Stimulated activated CD8-positive, alpha-beta memory T cell treated with anti-CD3 and anti-CD28 coated beads, Interleukin-2, amount 100 ng/mL, for 48 hours (primary cell): ENCODE measurements at places on chromosomes 6 and 20.

DNA sequence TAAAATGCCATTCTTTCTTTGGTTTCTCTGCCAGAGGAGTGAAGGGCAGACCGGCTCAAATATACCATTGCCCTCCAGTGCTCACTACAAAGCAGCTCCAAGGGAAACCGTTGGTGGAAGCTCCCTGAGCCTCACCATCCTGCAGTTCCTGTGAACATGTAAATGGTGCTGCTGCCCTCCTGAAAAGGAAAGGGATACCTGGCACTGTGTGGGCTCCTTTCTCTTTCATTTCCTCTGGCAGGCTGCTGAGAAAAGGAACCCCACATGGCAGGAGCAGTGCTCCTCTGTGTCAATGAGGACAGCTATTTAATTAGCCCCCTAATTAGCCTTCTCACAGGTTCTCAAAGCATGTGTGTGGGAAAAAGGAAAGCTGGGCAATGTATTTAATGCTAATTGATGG is 142.5 kb downstream of the KLHL32 start:
- no peak for DNase-seq

DNA sequence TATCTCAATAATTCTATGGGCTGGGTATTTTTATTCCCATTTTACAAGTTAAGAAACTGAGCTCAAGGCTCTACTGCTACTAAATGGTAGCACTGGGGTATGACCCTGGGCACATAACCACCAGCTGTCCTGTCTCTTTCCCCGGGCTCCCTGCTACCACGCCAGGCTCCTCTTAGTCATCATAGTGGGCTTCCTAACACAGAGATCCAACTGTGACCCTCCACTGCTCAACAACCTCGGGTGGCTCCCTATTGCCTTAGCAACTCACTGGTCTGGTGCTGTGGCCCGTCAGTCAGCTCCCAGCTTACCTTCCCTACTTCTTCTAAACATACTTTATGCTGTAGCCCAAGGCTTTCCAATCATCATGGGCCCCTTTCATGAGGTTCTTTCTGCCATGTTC is 4.5 kb downstream of the KIAA1755 start:
- DNase-seq: no peak

DNA sequence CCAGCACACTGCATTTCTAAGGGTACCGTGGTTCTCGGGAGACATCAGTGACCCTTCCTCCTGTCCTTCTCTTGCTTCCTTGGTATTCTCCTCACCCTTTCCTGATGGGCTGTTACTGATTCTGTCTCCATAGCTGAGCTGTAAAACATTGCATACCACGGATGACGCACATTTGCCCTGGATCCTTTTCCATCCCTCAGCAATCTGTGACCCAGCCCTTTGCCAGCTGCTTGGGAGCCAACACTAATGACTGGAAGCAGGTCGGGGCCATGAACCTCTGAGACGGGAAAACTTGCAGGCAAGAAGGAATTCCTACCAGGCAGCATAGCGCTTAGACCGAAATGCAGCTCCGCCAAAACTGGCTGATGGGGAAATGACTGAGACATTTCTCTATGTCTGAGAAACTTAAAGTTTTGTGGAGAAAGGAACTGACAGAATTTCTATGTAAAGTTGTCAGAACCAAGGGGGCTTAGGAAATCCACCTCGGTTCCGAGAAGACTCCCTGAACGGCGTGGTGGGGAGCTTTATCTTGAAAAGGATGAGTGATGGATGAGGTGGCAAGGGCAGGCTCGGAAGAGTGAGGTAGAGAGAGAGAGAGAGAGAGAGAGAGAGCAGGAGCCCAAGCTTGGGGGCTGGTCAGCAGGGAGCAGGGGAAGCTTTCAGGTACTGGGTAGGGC is 19.2 kb downstream of the TUBB2B start:
- DNase-seq: no peak

DNA sequence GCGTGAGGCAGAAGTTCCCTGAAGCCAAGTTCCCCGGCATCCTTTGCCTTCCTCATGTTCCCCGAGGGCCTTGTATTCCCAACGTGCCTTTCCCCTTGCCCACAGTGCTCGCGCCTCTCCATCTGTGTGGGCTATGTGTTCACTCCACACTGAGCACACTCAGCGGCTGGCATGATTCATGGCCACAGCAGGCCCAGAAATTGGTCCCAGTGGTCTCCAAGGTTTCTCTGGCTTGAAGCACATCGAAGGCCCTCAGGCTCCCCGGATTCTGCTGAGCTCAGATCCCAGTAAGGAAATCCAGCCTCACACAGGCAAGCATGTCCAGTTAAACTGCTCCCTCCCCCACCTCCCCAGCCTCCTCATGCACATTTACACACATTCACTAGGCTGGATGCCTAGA is 123.6 kb downstream of the ISM1 start:
- no peak for DNase-seq

DNA sequence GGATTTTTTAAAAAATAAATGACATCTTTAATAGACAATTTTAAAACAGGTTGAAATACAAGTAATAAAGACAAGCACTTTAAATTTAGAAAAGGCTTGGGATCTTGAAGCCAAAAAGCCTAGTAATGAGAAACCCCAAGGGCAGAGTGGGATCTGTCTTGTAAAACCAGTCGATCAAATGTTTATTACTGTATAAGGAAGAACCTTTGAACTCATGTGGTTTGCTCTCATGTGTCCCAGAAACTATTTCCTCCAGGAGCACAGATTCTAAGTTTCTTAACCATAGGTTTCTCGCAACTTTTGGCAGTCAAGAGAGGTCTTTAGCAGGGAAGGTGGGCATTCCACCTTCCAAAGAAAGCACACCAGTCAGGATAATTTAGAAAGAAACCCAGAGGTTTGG is 541.7 kb upstream of the BTBD3 start:
- DNase-seq: no peak

DNA sequence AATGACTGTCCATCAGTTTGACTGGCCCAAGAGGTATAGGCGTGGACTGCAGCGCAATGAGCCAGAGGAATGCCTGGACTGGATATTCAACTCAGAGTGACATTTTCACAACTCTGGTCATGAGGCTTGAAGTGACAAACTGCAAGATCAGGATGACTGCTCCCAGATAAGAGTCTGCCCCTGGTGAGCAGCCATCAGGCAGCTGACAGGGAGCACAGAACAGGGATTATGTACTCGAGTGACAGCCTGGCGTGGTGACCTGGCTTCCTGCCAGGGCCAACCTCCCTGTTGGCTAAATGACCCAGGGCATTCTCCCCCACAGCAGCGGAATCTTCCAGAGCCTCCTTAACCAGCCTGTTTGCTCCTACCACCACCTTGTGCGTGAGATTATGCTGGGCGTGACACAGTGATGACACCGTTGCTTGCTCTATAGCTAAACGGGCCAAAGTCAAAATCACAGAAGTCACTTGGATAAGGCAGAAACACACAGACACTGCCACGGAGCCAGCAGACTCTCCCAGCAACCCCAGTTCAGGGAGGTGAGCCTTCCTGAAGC is 209.1 kb upstream of the JARID2 start:
- no peak for DNase-seq

DNA sequence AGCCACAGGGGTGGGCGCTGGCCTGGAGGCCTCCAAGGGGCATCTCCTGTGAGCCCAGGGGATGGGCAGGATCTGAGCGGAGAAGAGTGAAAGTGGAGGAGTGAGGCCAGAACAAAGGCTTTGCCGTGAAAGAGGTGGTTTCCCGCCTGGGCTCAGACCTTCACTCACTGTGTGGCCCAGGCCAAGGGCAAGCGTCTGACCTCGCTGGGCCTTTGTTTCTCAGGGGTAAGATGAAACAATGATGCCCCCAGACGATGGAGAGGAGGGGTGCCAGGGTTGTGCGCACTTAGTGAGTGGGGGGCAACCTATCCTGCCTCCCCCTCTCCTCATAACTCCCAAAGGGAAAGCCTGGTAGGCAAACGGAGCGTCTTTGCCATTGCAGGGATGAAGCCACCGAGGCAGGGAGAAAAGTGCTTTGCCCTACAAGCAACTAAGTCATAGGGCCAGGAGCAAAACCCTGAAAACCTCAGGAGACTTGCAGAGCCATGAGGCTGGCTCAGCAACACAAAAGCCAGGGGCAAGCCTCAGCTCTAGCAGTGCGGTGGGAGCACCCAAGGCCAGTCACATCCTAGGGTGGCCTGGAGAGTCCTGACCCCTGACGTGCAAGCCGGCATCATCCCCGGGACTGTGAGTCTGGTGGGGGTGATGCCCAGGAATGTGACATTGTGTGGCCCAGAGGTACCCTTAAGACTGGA is 897 bp upstream of the STMN3 start:
- no peak for DNase-seq

DNA sequence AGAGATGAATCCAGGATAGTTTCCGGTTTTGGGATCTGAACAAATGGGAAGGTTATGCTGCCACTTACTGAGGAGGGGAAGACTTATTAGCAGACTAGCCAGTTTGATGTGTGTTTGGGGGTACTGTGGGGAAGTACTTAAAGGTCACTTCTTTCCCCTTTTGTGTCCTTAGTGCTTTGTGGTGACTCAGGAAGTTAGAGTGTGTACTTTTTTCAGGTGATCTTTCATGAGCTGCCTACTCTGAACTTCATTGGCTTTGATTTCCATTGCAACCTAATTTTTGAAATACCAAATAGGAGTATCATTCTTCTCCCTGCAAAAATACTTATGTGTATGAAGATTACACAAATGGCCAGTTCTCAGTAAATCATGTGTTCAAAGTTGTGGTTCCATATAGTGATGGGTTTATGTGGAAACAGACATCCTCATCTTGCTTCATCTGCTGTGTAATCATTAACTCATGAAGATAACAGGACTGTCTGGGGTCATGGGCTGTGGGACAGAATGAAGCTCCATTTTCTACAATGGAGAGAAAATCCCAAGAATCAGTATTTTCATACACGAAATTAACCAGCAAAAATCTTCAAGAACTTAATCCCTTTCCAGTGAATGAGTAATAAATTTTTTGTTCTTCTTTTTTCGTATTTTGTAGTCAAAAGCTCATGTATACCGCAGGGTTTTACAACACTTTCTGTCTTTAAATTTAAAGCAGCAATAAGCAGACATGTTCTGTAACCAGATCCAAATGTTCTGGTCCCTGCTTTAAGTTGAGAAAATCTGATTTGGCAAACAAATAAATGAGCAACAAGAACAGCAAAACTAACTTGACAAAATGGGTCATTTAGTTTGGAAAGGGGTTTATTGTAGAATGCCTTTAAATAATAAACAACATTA is 272.2 kb upstream of the FLRT3 start:
- DNase-seq: no peak

- no peak for DNase-seq
Measured at GRCh38 chr6:41215777-41216176, 12.4 kb upstream of the TREML4 start.

DNA sequence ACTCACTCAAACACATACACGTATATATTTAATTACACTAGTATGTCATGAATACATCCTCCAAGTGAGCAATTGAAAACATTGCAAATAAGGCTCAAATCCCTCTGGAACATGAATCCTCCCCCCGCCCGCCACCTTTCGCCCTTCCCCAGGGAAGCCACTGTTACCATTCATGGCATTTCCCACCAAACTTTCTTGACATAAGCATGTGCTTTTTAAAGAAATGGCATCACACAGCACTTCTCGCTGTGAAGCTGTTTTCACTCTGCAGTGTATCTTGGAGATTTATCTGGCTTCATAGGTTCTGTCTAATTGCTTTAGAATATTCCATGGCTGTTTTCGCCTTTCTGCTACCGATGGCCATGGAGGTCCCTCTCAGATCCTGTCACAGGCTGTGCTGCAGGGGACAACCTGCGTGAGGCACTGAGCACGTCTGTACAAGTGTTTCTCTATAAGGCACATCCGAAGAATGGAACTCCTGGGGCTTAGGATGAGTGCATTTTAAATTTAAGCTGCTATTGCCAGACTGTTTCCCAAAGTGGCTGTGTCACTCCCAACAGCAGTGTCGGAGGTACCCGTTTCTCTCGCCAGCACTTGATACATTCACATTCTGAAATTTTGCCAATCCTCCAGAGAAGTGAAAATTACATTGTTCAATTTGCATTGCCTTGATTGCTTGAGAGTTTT is 22.2 kb upstream of the PHACTR3 start:
- DNase-seq: no peak

DNA sequence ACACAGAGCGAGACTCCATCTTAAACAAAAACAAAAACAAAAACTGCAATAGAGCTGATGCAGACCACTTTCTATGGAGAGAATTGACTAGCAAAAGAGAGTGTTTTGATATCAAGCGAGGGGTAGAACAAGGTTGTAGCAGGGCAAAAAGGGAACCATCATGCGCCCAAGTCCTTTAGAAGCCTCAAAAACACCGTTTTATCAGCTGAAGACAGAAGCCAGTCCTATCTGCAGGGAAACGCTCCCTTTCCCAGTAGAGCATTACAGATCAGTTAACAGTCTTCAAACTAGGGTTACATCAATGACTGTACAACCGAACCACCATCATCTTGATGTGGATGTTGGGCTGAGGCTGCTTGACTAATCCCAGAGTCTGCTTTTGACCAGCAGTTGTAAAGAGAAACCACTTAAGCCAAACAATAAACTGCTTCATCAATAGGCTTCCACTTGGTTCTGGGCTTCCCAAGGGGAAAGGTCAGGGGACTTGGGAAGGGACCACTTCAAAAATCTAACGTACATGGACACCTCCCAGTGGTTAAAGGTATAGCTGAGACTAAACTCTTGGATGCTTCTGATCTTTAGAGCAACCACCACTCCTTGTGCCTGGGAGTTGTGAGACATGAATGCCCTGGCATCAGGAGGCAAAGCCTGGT is 59.6 kb upstream of the SPDEF start:
- no peak for DNase-seq

DNA sequence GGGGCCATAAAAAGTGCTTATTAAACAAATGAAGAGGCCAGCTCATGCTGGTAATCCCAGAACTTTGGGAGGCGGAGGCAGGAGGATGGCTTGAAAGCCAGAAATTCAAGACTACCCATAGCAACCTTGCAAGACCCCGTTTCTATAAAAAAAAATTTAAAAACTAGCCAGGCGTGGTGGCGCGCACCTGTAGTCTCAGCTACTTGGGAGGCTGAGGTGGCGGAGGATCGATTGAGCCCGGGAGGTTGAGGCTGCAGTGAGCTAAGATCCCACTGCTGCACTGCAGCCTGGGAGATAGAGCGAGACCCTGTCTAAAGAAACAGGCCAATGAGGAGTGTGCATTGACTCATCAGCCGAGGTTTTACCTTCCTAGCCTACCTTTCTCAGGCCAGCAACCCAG is 15.2 kb downstream of the NPEPL1 start:
- no peak for DNase-seq

DNA sequence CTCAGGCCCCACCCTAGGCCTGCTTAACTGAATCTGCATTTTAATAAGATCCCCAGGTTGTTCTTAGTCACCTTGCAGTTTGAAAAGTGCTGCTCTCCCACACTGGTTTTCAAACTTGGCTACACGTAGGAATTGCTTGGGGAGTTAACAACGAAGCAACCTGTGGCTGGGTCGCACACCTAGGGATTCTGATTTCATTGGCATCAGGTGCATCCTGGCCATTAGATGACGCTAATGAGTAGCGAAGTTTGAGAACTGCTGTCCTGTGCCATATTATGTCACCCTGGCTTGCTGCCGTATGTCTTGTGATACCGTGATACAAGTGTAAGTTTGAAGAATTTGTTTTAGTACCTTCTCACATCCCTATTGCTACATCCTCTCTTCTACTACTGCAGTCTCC is 28.2 kb upstream of the FUCA2 start:
- DNase-seq: no peak

DNA sequence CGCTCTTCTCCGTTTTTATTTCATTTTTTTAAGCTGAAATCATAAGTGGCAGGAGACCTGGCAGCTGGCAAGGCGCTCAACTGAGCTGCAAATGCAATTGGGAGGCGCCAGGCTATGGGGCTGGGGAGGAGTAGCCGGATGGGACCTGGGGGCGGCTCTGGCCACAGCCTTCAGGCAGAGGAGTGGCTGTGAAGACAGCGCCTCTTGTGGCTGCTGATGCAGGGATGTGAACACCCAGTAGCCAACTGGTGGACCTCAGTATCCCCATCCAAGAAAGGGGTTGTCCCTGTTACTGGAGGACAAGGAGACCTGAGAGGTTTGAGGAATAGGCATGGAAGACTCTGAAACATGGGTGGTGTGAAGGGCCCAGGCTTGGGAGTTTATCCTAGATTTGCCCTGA is 12.6 kb downstream of the KCNK17 start:
- DNase-seq: no peak
